Breast epithelium (tissue), 4 donors: ENCODE measurements at places on chromosomes 2 and 18. TPM values are rescaled to one million over a fixed set of nuclear protein-coding genes. Genes with fewer than 3 reads are reported as not detected.

DNA sequence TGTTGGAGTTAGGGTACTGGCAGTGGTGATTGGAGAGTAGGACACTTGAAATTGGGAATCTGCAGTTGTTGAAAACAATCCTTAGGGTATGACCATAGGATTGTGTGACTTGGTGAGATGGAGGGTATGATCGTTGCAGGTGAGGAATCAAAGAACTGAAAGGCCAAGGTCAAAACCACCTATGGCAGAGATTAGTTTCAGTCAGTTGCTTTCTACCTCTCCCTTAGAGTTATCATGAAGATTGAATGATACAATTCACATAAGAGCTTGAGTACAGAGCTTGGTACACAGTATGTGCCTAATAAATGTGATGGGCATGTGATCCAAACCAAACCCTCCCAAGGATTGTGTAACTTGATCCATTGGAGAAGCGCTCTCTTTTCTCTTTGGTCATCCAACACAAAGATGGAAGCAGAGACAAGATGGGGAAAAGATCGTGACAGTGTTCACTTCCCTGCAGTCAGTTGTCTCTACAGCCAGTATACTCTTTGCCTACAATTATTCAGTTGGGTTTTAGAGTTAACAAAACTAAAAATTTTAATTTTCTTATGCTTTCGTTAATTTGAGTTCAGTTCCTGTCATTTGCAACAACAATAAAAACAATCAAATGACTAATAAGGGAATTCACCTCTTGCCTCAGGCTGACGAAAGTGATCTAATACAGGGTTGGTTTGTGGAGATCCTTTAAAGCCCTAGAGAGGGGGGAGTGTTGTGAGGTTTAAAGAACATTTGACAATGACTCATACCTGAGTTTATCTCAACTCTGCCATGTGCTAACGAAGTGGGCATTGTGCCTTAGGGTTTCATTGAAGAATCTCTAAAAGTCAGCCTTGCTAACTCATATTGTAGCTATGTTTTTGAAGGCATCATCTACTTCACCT, 14.8 kb upstream of the SMAD2 start:
- DNase-seq: no peak

Gene ADNP2
- 20.3 TPM for total RNA-seq

Gene SCYGR7
- total RNA-seq: not detected

Gene SP9
- total RNA-seq: not detected

- no peak for DNase-seq
Observed at GRCh38 chr2:161915121-161915520, 158.9 kb downstream of the DPP4 start.

Gene LRP2
- total RNA-seq: 60.4 TPM

DNA sequence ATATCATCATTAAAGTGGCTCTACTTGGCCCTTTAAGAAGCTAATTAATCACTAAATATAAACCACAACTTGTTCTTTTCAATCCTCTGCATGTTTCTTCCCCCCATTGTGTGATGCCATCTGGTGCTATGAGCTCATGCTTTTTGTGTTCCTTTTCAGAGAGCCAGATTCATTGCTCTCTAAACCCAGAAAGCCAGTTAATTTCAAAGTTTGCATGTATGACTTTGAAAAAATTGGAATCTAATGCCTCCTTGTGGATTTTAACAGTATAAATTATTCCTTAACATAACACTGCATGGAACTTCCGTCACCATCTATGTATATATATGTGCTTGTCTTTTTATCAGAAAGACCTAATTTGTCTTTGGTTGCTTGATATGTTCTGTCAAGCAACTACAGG, 31.1 kb downstream of the TMEM178A start:
- DNase-seq: no peak

GRCh38 chr2:100009743-100010142, 132.6 kb downstream of the AFF3 start:
- no peak for DNase-seq

Gene CFC1B
- not detected for total RNA-seq
